ENCODE measurements at places on chromosomes 2 and 18. TPM values are rescaled to one million over a fixed set of nuclear protein-coding genes. Genes with fewer than 3 reads are reported as not detected.

CCDC102B gene
- 1.7 TPM for total RNA-seq

C2orf66 gene
- 0.20 TPM for total RNA-seq

GALNT14 gene
- 0.20 TPM for total RNA-seq

CFC1 gene
- total RNA-seq: not detected

UNC50 gene
- 28.8 TPM for total RNA-seq

FAM161A gene
- total RNA-seq: 3.5 TPM

CAPN13 gene
- not detected for total RNA-seq

CCDC150 gene
- total RNA-seq: 9.0 TPM

ANKRD30B gene
- total RNA-seq: not detected

AFTPH gene
- total RNA-seq: 31.7 TPM

BMP10 gene
- 0.09 TPM for total RNA-seq

TACR1 gene
- total RNA-seq: not detected

HOXD11 gene
- total RNA-seq: not detected

CNGA3 gene
- not detected for total RNA-seq

HRH4 gene
- 2.0 TPM for total RNA-seq

KCTD1 gene
- 4.4 TPM for total RNA-seq

IL1A gene
- 0.73 TPM for total RNA-seq

SNTG2 gene
- 0.57 TPM for total RNA-seq

NTSR2 gene
- not detected for total RNA-seq

LCT gene
- 0.64 TPM for total RNA-seq

CAVIN2 gene
- total RNA-seq: not detected

STAMBP gene
- 37.0 TPM for total RNA-seq

C2orf72 gene
- total RNA-seq: 0.07 TPM

MROH2A gene
- not detected for total RNA-seq

NAT8 gene
- not detected for total RNA-seq

MYO5B gene
- 0.02 TPM for total RNA-seq

BOLL gene
- not detected for total RNA-seq

FBXO36 gene
- total RNA-seq: 0.52 TPM

TTN gene
- 12.4 TPM for total RNA-seq

DSG1 gene
- total RNA-seq: not detected

AQP12A gene
- total RNA-seq: not detected
